ENCODE measurements at places on chromosomes 11 and 22.
A peak's percentile ranks its signal among the peaks of the same experiment; 100 is the strongest.

- DNase-seq = no peak
These were observed 540.8 kb downstream of the SOX6 start for GRCh38 chr11:15815246-15816195.

- DNase-seq = peak; percentile 29
These were observed 5.0 kb upstream of the PICK1 start for GRCh38 chr22:38051900-38052862.

DNA sequence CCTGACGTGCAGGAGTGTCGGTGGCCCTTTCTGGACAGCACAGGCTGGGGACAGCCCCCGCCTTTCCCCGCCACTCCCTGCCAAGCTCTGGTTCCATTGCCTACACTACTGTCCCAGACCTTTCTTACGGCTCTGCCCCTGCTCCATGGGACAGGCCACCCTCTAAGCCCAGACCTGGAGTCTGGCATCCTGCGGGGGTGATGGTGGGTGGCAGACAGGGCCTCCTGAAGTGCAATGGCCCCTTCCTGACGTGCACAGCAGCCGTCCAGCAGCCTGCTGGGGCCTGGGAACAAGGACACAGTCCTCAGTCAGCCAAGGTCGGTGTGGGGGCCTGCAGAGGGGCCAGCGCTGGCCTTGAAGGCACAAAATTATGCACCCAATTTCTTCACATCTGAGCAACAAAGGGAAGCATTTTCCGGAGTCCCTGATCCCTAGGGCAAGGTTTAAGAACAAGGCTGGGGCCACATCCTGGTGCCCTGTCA is 79.7 kb upstream of the KCNQ1OT1 start:
- no peak for DNase-seq

DNA sequence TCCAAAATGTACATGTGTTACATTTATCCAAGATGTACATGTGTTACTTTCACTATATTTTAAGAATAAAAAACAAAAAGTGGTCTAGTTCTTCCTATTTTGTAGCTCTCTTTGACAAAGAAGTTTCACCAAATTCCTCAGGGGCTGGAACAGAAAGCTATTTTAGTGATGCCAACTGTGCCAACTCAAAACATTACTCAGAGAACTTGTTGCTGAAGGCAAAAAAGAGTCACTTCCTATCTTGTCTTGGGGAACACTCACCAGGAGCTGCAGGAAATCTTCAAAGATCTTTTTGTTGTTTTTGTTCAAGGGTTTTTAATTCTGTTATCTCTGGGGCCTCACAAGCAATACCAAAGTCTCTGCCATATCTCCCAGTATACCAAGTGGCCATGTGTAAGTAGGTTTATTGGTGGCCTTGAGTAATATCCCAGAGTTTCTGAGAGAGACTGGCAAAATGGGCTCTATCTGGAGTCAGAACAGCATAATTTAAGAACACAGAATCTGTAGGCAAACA is 13.6 kb upstream of the EED start:
- no peak for DNase-seq

DNA sequence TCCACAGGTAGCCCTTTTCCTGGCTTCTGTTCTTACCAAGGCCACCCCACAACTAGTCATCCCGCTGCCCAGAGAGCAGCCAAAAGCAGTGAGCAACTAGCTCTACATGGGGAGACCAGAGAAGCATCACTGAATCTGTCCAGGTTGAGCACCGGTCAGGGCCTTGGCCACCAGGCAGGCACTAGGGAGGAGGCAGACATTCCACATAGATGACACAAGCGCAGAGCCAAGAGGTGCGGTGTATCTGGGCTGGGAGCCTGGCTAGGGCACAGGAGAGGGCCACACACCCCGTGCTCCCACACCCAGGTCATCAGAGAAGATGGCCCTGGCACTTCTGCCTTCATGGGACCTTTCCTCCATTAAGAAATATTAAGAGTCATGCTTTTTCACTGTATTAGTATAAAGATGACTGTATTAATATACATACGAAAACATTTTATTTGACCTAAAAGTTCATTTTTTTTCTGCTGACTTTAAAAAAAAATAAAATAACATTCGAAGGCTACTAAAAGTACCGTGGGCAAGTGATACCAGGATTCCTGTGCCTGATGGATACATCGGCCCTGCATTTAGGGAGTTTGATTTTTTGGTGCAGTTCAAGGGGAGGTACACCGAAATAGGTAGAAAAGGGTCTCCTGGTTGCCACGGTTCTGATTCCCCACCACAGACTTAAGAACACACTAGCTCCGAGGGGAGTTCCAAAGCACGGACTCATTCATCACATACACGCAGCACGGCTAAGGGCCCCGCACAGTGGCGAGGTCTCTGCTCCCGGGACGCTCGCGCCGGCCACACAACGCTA is 1.2 kb downstream of the DGCR2 start:
- no peak for DNase-seq

DNA sequence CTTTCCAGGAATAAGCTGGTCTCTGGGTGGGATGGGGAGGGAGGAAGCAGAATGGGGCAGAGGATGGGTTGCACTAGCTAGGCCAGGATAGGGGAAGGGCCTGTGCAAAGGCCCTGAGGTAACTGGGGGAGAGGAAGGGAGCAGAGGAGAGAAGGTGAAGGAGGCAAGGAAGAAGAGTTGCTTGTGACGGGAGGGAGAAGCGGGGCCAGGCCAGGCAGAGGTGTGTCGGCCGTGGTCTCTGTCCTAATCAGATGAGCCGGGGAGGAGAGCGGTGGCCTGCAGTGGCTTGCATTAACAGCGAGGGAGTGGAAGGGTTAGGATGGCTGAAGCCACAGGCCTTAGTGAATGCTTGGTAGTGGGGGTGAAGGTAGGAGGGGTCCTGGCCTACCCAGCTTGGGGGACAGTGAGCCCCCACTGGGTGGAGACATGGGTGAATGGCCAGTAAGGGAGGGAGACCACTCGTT is 6.0 kb upstream of the DERL3 start:
- DNase-seq = no peak

DNA sequence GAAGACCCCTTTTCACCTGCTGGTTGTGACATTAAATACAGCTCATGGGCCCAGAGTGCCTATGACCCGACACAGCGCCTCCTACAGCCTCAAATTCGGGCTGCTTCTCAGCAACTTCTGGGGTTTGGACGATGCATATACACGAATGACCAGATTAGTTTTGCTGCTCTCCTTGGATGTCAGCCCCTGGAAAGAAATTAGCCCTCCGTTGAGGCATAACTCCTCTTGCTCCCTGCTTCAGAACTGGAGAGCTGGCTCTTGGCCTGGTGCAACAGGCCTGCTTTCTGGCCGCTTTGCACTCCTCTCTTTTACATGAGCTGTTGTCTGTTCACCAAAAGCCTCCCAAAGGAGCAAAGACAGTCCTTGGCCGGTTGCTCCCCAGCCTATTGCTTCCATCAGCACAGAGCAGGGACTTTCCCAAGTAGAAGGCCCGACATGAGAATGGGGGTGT is 3.3 kb downstream of the TECTA start:
- no peak for DNase-seq

DNA sequence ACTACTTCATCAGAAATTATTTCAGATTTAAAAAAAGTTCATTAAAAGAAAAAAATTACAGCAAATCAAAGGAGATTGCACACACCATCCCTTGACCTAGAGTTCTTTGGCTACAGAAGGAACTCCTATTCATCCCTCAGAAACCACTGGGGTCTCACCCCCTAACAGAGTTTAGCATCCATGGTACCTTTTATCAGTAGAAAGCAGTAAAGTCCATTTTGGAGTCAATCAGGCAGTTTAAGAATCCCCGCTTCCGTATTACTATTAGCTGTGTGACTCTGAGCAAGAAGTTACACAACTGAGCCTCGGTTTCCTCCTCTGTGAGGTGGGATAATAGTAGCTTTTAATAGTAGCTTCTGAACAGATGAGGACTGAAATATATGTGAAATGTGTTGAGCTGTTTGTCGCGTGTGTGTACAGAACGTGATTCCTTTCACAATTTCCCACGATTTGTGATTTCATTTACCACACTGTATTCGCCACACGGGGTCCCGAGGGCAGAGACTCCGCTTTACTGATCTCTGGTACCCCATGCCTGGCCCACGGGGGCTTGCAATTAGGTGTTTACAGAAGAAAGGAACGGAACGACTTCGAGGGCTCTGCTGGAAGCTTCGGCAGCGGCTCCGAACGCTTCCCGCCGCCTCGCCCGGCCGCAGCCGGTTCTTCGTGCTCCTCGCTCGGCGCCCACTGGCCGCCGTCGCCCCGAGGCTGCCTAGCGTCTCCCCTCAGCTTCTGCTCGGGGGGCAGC is 72.5 kb upstream of the ZBED5 start:
- DNase-seq = no peak

- DNase-seq = no peak
These were observed 3.2 kb upstream of the PTDSS2 start for GRCh38 chr11:446891-447290.

DNA sequence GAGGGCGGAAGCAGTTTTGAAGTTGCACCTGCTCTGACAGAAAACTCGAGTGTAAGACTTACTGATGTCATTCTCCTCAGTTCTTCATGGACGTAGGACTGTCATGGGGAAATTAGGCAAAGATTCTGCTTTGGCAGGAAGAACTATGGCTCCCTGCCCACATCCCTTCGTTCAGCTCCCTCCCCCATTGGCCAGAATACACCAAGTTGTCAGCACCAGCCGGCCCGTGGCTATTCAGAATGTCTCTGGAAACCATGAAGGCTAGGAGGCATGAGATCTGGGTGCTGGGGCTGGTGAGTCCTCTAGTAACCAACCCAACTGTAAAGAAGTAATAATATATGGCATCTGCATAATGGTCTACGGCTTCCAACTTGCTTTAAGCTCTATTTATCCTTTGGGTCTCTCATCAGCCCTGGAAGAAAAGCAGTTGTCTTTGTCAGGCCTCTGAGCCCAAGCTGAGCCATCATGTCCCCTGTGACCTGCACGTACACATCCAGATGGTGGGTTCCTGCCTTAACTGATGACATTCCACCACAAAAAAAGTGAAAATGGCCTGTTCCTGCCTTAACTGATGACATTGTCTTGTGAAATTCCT is 74.1 kb downstream of the PIWIL4 start:
- DNase-seq = no peak

- DNase-seq = no peak
These were observed 3.4 kb downstream of the IRF7 start for GRCh38 chr11:612201-612960.

- DNase-seq = no peak
These were observed 105.0 kb upstream of the RAG2 start for GRCh38 chr11:36703055-36703404.

DNA sequence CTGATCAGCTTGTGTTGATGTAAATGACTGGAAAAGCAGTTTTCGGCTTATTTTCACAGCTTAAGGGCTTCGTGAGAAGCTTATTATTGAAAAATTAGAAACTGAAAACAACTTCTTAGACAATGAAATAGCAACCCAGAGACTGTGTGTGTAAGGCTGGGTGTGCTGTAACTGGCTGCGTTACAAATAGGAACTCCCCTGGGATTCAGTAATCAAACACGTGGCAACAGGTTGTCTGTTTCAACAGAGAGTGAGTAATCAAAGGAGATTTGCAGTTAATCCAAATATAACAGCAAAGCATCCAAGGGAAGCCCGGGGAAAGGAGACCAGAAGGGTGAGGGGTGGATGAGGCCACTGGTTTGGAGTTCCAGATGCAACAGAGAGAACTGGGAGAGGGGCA is 19.2 kb downstream of the NTM start:
- no peak for DNase-seq

- DNase-seq = no peak
These were observed 79.5 kb upstream of the SPON1 start for GRCh38 chr11:13883042-13883441.

DNA sequence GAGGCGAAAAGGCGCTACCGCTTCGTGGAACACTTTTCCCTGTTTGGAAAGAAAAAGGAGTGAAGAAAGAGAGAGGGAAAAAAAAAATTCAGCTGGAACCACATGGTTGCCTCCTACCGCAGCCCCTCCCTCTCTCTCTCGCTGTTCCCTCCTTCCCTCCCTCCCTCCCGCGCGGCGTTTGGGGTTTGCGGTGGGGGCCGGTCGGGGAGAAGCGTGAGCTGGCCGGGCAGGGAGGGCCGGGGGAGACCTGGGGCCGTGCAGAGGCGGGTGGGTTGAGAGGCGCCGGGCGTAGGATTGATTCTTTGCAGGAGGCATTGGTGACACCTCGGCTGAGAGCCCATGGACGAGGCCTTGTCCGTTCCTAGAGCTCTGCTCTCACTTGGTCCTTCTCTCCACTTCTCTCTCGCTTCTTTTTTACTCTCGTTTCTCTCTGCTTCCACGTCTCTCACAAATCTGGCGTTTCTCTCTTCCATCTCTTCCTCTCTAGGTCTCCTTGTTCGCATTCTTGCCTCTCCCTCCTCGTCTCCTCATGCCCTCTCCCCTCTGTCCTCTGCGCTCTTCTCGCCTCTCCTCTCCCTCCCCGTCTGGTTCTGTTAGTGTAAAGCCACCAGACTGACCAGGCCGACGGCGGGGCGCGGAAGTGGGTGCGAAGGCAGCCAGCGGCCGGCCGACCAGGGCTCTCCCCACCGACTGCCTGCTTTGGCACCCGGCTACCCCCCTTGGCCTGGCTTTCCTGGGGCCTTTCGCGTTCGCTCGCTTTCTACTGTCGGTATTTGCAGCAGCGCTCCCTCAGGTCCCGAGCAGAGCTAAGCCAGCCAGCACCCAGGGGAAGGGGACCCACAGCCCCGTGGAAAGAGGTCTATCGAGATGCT is at the start of gene CLMP:
TSS of gene CLMP (minus strand) at position 61 of the 872 bp plus-strand sequence. CDS start 308 bp downstream, outside the sequence.
- no peak for DNase-seq

DNA sequence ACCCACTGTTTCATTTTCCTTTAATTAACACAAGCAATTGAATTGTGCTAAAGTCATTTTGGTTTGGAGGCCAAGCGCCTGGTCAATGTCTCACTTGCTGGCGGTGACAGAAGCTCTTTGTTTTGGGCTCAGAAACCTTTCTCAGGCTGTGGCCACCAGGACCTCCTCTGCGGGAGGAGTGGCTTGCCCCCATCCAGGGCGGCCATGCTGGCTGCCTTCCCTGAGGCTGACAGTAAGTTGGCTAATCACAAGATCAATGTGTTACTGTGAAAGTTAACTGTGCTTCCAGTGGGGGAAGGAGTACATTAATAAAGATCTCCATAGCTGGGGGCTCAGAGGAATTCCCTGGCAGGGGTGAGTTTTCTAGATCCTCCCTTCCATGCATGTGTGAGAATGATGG is 1074.5 kb downstream of the NTM start:
- no peak for DNase-seq

DNA sequence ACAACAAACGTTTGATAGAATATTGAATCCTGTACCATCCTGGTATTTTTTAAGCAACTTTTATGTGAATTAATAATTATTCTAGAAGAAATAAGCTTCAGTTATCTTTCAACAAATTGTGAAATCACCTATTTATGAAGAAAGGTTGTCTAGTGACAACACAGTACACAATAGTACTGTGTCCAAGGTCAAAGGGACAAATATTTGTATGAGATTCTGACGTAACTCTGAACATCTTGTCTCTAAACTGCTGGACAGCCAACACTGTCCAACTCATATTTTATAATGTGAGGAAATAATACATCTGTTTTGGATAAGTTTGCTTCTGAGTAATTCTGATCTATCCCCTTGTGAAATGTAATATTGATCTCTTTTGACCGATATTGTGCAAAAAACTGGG is 18.9 kb downstream of the CASP5 start:
- no peak for DNase-seq

GRCh38 chr11:60360621-60361020 is 17.7 kb upstream of the MS4A7 start:
- DNase-seq = no peak
